Activated naive CD8-positive, alpha-beta T cell treated with anti-CD3 and anti-CD28 coated beads for 36 hours (primary cell): ENCODE measurements at places on chromosomes 1 and 21. TPM values are rescaled to one million over a fixed set of nuclear protein-coding genes. Genes with fewer than 3 reads are reported as not detected.
A peak's percentile ranks its signal among the peaks of the same experiment; 100 is the strongest.

GRCh38 chr1:3319874-3320245 lies 134.6 kb upstream of the ARHGEF16 start:
- peak; percentile 41 for DNase-seq

GRCh38 chr21:21199342-21200102 lies 201.3 kb downstream of the NCAM2 start:
- no peak for DNase-seq

DNA sequence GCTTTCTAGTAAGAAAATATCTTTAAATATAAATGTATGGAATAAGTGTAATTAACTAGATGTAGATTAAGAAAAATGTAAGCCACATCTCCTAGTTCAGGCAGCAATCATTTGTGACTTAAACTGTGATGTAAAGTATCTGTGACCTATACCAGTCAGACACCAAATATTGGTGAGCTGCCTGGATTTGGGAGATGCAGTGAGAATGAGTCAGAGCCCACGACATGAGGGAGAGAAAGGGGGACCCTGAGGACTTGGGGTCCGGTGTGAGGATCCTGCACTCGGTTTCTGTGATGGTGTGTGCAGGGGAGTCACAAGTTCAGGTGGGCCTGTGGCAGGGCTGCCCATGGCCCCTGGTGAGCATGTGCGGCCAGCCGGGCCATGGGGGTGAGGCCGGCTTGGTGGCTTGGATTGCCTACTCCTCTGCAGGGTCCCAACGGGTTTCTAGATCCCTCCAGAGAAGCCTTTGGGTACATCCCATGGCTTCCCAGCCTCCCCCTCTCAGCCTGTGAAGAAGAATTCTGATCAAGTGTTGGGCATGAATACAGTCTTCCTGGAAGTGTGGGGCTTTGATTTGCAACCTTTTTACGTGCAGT lies 19.0 kb upstream of the ABCG1 start:
- DNase-seq: no peak

DNA sequence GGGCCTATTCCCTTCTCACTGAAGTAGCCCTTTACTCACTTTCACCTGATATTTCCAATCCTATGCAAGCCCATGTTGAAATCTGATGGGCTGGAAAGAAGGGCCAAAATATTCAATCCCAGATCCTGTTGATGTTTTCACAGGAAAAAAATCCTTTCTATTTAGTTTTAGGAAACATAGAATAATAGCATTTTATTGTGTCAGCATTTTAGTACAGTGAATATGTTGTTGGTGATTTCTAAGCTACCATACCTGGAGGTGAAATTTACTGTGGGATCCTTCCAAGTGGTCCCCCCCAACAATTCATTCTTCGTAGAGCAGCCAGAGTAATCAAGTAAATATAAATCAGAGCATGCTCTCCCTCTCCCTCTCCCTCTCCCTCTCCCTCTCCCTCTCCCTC lies 3.4 kb upstream of the UBE2U start:
- DNase-seq: no peak

- no peak for DNase-seq
Observed at GRCh38 chr1:167328816-167329483, 108.3 kb downstream of the POU2F1 start.

- peak; percentile 42 for DNase-seq
Observed at GRCh38 chr1:67285780-67286488, 21.7 kb upstream of the IL12RB2 start.

Gene SCYL3
- 9.3 TPM for total RNA-seq

- no peak for DNase-seq
Observed at GRCh38 chr1:243730487-243731150, 119.4 kb downstream of the AKT3 start.

DNA sequence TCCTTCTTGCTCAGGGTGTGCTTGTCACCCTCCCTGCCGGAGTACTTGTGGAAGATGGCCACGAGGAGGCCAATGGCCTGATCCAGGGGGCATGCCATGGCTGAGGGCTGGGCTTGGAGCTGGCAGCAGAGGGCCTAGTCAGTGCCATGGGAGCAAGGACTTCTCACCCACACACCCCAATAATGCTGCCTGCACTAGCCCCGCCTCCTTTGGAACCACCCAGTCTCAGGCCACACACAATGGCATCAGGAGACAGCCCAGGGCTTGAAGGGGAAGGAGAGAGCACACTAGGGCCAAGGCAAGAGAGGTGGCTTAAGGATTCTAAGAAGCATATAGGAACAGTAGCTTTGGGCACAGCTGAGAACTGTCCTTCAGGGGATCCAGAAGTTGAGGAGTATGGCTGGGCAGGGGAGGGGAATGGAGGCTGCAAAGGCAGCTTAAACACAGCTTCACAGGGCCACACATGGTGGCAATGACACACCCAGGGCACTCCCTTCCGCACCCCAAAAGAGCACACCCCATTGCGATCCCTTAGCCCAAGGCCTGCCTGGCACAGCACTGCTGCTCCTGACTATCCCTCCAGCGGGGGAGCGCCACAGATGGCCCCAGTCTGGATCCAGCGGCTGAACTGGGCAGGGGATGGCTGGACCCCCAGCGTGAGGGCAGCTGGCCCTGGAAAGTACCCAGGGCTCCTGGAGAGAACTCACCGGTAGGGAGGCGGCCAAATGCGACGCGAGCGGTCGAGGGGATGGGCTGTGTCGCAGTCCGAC lies at the start of gene S100A6:
S100A6 (minus strand) TSS at position 750 of the 770 bp plus-strand sequence; CDS start at position 98, 652 bp downstream.
- peak; percentile 50 for DNase-seq

DNA sequence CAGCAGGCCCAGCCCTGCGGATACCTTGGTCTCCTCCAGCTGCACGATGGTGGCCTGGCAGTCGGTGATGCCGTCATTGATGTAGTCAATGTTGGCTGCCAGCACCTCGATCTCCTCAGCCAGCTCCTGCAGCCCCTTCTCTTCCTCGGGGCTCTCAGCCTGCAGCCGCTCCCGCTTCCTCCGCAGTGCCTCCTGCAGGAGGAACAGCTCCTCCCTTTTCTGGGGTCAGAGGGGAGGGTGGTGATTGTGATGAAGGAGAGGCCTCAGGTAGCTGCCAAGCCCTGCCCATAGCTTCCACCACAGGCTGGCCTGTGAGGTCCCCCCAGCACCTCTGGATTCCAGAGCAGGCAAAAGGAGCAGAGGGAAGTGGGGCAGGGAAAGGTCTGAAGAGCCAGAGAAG lies 33.4 kb downstream of the KIF21B start:
- no peak for DNase-seq

DNA sequence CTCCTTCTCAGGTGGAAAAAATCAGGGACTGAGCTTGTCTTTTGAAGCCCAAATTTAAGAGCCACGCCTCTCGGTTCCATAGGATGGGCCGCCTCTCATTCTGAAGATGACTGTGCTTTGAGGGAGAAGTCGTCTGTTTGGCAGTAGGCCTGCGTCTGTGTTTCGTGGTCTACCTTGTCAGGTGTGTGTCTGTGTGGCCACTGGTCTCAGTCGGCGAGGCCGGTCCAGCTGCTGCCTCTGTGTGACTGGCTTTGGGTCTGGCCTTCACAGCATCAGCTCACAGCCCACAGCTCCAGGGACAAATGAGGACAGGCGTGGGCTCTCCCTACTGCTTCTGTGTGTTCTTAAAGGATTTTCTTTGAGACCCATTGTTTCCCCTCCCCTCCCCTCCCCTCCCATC lies 50.3 kb downstream of the B3GALT5 start:
- no peak for DNase-seq

DNA sequence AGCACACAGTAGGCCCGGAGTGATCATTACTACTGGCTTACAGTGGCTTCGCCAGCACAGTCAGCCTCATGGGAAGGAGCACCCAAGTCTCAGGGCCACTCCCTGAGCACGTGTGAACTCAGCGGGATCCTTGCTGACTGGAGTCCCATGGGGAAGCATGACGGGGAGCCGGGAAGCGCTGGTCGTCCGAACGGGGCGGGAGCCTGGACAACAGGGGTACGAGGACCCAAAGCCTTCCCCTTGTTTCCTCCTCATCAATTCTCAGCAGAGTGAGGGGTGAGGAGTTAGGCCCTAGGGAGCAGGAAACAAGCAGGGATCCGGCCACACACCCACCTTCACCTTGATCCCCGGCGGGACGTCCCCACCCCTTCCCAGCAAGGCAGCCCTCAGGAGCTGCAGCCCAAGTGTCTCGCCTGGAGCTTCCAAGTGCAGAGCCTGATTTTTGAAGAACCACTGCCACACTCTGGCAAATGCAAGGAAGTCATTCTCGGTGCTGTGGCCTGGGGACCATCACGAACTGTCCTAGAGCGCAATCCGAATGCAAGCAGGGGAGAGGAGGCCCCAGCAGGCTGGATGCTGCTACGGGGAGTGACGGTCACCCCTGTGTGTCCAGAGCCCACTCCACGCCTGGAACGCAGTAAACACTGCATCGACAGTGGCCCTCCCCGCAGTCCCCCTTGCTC lies 35.5 kb downstream of the TOMM20 start:
- no peak for DNase-seq

DNA sequence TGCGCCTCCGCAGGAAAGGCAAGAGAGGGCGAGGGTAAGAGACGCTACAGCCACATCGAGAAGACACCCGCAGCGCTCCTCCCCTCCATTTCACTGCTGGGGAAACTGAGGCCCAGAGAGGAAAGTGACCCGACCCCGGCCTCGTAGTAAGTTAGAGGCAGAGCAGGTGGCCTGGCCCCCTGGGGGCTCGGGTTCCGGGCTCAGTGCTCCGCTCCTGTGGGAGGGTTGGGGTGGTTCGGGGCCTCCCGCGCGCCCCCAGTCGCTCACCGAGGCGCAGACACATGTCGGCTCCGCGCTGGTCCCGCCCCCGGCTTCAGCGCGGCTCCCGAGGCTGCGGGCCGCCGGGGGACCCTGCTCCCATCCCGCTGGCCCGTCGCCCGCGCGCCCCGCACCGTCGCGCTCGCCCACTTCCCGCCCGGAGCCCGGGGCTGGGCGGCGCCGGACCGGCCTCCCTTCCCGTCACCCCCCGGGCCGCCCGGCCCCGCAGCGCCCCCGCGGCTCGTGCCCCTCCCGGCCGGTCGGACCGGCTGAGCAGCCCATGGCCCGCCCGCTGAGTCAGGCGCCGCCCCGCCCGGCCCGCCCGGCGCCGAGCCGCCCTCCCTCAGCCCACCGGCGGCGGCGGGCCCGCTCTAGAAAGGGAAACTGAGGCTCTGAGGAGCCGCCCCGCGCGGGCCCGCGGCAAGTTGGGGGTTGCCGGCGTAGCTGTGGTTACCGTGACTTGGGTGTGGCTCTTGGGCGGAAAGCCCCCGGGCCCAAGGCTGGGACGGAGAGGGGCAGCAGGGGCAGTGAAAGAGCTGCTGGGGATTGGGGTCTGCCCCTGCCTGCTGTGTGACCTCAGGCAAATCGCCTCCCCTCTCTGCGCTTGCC lies at the start of gene TMEM54:
TMEM54 (minus strand) TSS at position 434 of the 867 bp plus-strand sequence; CDS start at position 283, 151 bp downstream.
- peak; percentile 41 for DNase-seq

GRCh38 chr1:178127482-178128191 lies 33.7 kb downstream of the RASAL2 start:
- no peak for DNase-seq

Gene SUSD4
- total RNA-seq: 0.22 TPM

Gene LINGO4
- total RNA-seq: not detected

Gene KCNA2
- 0.04 TPM for total RNA-seq

DNA sequence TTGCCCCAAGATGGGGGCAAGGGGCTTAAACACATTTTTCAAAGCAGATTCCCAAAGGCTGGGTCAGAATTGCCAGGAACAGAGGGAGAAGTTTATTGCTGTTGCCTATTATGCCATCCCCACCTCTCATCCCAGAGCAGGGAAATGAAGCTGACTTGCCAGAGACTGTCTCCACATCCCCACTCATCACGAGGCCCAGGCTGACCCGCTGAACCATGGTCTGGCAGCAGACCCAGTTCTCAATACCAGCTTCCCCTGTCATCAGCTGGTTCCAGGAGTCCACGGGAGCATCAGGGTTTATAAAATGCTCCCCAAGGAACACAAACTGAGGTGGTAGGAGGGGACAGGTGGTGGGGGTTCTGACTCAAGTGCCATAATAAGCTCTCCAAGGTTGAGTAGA lies 605.9 kb downstream of the NPHP4 start:
- DNase-seq: no peak

GRCh38 chr21:34890724-34891612 lies 158.1 kb downstream of the RUNX1 start:
- peak; percentile 5 for DNase-seq

- no peak for DNase-seq
Observed at GRCh38 chr1:221689138-221689537, 52.8 kb downstream of the DUSP10 start.

Gene IGFN1
- not detected for total RNA-seq

Gene AK4
- 129 TPM for total RNA-seq
